ENCODE measurements at places on chromosomes 6 and 20.
A peak's percentile ranks its signal among the peaks of the same experiment; 100 is the strongest.

- no peaks in the 10 kb centered on the region for H3K36me3 ChIP-seq
- H3K4me3 ChIP-seq = no peak overlapping the region
- peaks cover 9% of the 10 kb centered on the region for H3K4me1 ChIP-seq
- no peak for DNase-seq
- H3K27ac ChIP-seq = no peak overlapping the region
Observed at GRCh38 chr6:18510644-18511033, 123.5 kb downstream of the RNF144B start.

DNA sequence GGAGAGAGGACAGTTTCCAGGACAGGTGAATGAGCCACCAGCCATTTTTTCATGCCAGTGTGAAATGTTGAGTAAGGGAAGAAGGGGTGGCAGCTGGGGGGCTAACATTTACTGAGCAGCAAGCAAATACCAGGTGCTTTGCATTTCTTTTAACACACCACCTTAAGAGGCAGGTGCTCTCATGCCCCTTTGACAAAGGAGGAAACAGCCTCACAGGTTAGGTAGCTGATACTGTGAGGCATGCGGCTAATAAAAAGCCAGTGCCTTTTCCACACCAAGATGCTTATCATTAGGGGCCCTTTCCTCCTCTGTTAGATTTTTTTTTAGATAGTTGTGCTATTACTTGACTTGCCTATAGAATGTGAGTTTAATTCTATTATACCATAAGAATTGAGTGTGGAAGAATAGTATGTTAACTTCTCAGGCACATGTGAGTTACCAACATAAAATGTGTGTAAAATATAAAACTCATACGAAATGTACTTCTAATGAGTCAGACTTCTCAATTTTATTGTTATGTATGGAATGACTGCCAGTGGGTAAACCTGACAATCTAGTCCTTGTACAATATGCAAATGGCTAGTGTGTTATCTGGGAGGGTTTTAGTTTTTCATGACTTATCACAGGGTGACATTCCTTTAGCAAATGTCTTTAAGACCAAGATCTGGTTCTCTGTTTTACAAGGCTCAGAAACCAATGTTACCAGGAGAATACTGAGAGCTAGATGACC, 260.0 kb downstream of the TMEM242 start:
- DNase-seq = no peak
- no peaks in the 10 kb centered on the region for H3K27me3 ChIP-seq
- no peak overlapping the region for H3K27ac ChIP-seq
- H3K36me3 ChIP-seq = no peaks in the 10 kb centered on the region
- H3K4me3 ChIP-seq = no peak overlapping the region

- H3K4me1 ChIP-seq = no peaks in the 10 kb centered on the region
- H3K4me3 ChIP-seq = no peak overlapping the region
- H3K36me3 ChIP-seq = no peaks in the 10 kb centered on the region
Observed at GRCh38 chr20:46423342-46423741, 16.9 kb upstream of the ELMO2 start.

DNA sequence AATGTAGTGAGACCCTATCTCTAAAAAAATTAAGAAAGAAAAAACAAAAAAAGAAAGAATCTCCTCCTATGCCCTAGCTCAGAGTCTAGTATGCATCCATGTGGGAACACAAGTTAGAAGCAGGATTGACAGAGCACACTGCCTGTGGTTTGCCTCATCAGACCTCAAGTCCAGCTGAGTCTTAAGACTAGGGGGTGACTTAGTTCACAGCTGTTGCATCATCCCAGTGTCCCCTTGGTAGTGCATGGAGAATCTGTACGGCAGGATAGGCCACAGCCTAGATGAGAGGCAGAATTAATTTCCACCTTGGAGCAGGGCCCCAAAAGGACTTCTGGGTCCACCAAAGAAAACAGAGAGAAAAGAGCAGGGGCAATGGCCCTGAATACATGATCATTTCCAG, 13.7 kb downstream of the PNPLA1 start:
- H3K36me3 ChIP-seq = no peaks in the 10 kb centered on the region
- H3K4me1 ChIP-seq = no peaks in the 10 kb centered on the region
- H3K27ac ChIP-seq = no peak overlapping the region

DNA sequence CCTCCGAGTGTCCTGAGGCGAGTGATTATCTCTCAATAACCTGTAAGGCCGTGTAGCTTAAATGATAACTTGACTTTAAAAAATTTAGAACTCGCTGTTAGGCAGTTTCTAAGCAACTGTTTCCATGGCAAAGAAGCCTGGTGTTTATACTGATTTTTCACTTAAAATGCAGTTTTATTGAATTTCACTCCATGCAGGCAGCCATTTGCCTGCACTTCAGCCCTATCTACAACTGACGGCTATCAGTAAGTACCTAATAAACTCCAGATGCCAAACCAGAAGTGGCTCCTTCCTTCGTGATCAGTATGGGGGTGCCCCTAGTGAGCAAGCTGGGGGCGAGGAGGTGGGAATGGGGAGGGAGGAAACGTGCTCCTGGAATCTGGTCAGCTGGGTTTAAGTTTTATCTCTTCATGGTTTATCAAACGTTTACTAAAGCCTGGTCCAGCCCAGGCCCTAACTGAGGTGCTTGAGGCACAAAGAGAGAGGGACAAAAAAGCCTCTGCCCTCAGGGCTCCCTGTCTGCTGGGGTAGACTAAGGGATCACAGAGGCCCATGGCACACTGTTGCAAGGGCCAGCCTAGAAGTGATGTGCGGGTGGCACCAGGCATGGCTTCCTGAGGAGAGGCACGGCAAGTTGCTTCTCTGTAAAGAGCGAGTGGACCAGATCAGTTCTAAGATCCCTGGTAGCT, 45.5 kb downstream of the TTI1 start:
- peaks cover 5% of the 10 kb centered on the region for H3K36me3 ChIP-seq
- peaks cover 46% of the 10 kb centered on the region for H3K4me1 ChIP-seq
- H3K27ac ChIP-seq = peak overlapping the region; percentile 35
- no peaks in the 10 kb centered on the region for H3K27me3 ChIP-seq

DNA sequence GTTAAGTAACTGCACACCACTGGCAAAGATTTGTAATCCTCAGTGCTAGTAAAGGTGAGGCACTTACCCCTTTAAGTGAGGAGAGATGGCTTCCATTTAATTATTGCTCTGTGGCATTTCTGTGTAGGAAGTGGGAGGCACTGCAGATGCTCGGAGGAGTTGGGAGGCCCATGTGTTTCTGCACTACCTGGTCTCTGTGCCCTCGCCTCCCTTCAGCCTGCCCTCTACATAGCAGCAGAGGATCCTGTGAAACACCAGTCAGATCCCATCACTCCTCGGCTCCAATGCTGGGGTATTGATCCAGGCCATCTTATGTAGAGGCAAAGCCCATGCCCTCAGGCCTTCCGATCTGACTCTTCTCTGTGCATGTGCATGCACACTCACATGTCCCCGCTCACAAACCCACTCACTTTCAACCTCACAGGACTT, 67.0 kb downstream of the SLX4IP start:
- no peak for DNase-seq
- H3K4me1 ChIP-seq = peaks cover 43% of the 10 kb centered on the region
- H3K27ac ChIP-seq = no peak overlapping the region
- no peak overlapping the region for H3K4me3 ChIP-seq
- no peaks in the 10 kb centered on the region for H3K36me3 ChIP-seq

- H3K4me1 ChIP-seq = no peaks in the 10 kb centered on the region
- no peak overlapping the region for H3K27ac ChIP-seq
- no peaks in the 10 kb centered on the region for H3K27me3 ChIP-seq
- DNase-seq = no peak
- H3K4me3 ChIP-seq = no peak overlapping the region
Observed at GRCh38 chr6:20604159-20604558, 69.9 kb downstream of the CDKAL1 start.
